ENCODE measurements at places on chromosomes 3 and 15. TPM values are rescaled to one million over a fixed set of nuclear protein-coding genes. Genes with fewer than 3 reads are reported as not detected.

The SMCO1 gene
- not detected for total RNA-seq

DNA sequence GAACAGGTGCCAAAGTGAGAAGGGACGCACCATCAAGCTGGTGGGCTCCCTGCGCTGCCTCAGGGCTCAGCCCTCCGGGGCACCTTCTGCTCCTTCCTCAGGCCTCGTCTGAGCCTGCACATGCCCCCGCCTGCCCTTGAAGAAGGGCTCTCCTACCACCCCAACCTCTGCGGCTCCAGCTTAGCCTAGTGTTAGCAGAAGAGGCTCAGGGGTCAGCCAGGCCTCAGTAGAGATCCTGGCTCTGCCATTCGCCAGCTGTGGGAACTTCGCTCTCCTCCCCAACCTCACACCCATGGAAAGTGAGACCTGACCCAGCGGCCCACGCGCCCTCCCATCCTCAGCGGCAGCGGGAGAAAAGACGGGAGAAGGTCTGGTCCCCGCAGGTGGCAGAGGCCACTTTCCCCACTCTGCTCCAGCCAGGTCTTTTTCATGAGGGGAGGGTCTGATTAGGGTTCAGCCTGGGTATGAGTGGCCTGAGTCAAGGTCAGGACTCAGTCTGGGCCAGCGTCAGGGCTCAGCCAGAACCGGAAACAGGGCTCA is 8.2 kb downstream of the GRIP2 start:
- H3K27ac ChIP-seq = no peak overlapping the region
- no peaks in the 10 kb centered on the region for H3K27me3 ChIP-seq
- no peaks in the 10 kb centered on the region for H3K36me3 ChIP-seq

DNA sequence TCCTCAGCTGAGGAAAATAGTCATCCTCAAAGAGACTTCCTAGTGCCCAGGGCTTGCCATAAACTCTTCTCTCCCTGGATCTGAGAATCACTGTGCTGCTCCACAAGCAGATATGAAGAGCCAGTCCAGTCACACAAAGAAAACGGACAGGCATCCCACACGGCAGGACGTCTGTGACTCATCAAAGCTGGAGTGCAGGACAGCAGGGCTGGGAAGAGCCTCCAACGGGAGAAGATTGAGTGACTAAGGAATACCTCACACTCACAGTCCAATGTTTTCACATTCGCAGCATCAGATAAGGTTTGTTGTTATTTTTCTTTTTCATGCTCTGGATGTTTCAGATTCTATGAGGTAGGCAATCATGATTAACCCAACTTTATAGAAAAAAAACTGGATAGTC is 57.8 kb downstream of the NEK10 start:
- H3K4me1 ChIP-seq = no peaks in the 10 kb centered on the region
- no peak overlapping the region for H3K27ac ChIP-seq
- no peak for DNase-seq
- H3K36me3 ChIP-seq = no peaks in the 10 kb centered on the region
- H3K27me3 ChIP-seq = no peaks in the 10 kb centered on the region
- no peak overlapping the region for H3K4me3 ChIP-seq

GRCh38 chr15:63818191-63818590 is 15.6 kb downstream of the HERC1 start:
- peak overlapping the region; percentile 3 for H3K27ac ChIP-seq
- no peak for DNase-seq
- peaks cover 82% of the 10 kb centered on the region for H3K4me1 ChIP-seq
- no peaks in the 10 kb centered on the region for H3K36me3 ChIP-seq
- no peaks in the 10 kb centered on the region for H3K27me3 ChIP-seq
- H3K4me3 ChIP-seq = no peak overlapping the region

DNA sequence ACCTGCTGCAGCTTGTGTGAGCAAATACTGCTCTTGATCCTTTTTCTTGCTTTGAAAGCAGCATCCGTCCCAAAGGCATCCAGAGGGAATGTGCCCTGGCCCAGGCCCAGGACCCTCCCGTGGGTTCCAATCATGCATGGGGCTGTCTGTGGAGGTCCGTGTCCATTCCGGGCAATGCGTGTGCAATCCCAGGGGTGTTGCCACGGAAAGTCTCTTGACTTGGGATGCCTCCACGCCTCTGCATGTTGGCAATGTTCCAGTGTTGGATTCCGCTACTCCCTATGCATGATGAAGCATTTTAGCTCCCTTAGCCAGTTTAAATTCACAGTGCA is 105.7 kb downstream of the SNRPN start:
- no peak for DNase-seq
- H3K36me3 ChIP-seq = peaks cover 89% of the 10 kb centered on the region
- H3K4me1 ChIP-seq = no peaks in the 10 kb centered on the region
- no peaks in the 10 kb centered on the region for H3K27me3 ChIP-seq
- H3K4me3 ChIP-seq = peak overlapping the region; percentile 23

GRCh38 chr15:37789881-37790280 is 144.6 kb upstream of the TMCO5A start:
- no peak overlapping the region for H3K4me3 ChIP-seq
- no peak for DNase-seq
- no peak overlapping the region for H3K27ac ChIP-seq
- H3K27me3 ChIP-seq = no peaks in the 10 kb centered on the region
- no peaks in the 10 kb centered on the region for H3K36me3 ChIP-seq
